ENCODE measurements at places on chromosomes 7 and 10.
A peak's percentile ranks its signal among the peaks of the same experiment; 100 is the strongest.

- no peak for DNase-seq
Measured at GRCh38 chr7:16939161-16939560, 57.4 kb upstream of the AGR3 start.

GRCh38 chr10:49688920-49689319, 9.5 kb downstream of the C10orf53 start:
- DNase-seq: no peak

DNA sequence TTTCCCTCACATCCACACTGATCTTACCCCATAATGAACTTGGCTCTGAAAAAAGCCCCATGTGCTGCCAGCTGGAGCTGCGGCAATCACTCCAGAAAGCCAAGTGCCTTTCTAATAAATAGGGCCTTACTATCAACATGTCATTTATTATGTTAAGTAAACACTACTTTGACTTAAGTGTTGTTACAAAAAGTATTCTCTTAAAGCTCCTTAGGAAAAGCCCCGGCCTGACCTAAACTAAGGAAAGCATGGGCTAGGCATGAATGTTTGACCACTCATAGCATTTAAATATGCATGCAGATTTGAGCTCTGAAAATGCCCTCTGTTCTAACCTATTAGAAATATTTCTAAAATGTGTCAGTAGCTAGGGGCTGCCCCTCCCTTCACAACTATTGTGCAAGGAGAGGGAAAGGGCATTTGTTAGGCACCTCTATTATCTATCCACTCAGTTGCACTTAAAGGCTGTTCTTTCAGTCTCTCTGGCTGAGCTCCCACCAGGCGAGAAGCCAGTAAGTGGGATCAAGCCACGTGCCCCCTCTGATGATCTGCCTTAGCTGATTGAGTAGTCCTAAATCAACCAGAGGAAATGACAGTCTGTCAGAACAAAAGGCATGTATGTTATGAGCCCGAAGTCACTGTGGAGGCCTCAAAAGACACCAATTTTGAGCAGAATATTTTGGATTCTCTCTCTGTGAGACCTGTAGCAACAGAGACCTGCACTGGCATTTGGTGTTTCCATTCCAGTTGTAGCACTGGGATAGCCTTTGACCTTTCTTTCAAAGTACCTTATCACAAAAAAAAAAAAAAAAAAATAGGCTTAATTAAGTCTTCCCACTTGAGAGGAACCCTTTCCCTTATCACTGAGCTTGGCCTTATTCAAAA, 77.1 kb downstream of the ITGB8 start:
- no peak for DNase-seq

- no peak for DNase-seq
Measured at GRCh38 chr10:112711366-112711765, 238.7 kb upstream of the TCF7L2 start.

DNA sequence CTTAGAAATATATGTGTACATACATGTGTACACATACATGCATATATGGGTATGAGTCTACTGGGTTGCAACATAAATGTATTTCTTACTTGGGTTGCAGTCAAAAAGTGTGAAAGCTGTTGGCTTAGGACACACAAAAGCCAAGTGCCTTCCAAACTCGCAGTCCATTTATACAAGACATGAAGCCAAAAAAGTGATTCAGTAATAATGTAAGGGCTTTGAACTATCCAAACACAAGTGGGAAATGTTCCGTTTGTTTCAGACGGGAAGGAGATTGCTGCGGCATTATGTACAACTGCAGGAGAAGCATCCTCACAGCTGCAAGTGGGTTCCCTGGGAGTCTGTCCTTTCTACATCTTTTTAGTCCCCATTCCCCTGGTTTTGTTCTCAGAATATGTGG, 513.6 kb downstream of the SORCS3 start:
- DNase-seq: no peak

DNA sequence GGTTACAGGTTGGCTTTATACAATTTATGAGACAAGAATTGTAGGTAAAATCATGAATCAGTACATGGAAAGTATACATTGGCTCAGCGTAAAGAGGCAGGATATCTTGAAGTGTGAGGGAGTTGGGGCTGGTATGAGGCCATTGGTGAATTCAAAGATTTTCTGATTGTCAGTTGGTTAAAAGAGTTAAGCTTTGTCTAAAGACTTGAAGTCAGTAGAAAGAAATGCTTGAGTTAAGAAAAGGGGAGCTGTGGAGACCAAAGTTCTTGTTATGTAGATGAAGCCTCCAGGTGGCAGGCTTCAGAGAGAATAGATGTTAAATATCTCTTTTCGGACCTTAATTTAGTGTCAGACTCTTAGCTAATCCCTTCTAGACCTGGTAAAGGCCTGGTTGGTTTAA, 341.0 kb downstream of the GALNT17 start:
- no peak for DNase-seq

- no peak for DNase-seq
Measured at GRCh38 chr7:25759286-25759685, 392.7 kb upstream of the NFE2L3 start.

GRCh38 chr7:44755698-44756627, 7.3 kb downstream of the ZMIZ2 start:
- DNase-seq: no peak

DNA sequence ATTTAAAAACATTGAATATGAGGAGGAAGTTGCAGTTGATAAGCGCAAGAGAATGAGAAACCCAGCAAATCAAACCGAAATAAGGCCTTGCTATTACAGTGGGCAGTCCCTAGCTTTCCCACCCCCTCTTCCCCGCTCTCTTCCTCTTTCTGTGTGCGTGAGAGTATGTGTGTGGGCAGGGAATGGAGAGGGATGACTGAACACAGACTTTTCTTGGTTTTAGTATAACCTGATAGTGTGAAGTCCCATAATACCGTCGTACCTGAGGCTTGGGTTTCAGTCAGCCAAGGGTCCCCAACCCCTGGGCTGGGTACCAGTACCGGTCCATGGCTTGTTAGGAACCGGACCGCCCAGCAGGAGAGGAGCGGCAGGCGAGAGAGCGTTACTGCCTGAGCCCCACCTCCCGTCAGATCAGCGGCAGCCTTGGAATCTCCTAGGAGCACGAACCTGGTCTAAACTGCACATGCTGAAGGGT, 255.3 kb downstream of the CELF2 start:
- peak; percentile 25 for DNase-seq

DNA sequence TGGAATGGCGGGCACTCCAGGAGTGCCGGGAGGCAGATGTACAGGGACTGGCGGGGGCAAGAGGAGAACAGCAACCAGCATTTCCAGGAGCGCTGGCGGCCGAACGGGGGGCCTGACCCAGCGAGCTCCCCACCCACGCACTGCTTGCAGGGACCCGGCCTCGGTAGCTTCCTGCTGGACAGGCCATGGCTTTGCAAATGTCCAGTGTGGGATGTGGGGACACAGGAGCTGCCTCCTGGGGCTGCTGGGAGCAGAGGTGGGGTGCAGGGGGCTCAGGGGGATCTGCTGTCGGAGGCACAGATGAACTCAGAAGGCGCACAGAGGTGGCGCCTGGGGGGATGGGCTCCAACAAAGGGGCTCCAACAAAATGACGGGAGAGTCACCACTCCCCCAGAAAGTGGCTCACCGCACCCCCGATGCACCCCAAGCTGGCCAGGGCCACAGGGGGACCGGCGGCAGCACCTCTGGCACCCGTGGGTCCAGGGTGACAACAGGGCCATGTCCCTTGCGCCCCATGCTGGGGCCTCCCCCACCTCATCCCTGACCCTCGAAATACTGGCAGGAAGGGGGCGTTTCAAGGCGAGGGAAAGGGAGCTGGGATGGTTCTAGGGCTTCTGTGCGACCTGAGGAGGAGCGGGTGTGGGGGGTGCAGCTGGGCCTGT, 41.1 kb downstream of the AP5Z1 start:
- DNase-seq: no peak

DNA sequence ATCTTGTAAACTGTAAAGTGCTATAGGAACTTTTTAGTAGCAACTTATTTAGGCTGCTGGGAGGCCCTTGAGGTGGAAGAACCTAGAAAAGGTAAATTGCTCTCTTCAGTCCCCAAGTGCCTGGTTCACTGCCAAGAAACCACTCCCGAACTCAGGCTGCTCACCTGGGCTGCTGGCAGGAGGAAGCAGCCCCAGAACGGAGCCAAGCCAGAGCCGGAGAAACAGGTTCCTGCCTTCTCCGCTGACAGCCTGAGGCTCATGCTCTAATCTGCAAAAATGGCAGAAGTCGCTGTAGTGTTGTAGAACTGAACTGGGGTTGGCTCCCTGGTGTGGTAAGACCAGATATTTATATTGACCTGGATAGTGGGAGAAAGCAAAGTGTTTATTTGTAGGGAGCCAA, 136.0 kb downstream of the CUL2 start:
- DNase-seq: no peak

Data from activated CD4-positive, alpha-beta T cell treated with anti-CD3 and anti-CD28 coated beads for 24 hours (primary cell).